ENCODE measurements at places on chromosomes 5 and 9.

- DNase-seq: peak; percentile 64
Observed at GRCh38 chr9:96418920-96419690, 935 bp upstream of the ZNF367 start.

DNA sequence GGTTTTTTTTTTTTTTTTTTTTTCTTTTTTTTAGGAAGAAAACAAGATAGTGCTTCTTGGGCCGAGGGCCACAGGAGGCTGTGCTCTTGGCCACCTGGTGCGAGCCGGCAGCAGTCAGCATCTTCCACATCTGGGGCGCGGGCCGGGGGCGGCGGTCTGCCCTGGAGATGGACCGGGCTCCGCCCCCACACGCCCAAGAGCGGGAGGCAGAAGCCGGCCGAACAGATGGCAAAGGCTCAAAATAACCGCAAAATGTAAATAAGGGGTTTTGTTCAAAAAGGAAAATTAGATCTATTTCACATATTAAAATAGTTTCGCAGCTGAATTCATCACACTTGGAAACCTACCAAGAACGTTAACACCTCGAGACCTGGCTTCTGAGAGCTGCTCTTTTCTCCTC is 51.5 kb upstream of the UBAC1 start:
- no peak for DNase-seq

DNA sequence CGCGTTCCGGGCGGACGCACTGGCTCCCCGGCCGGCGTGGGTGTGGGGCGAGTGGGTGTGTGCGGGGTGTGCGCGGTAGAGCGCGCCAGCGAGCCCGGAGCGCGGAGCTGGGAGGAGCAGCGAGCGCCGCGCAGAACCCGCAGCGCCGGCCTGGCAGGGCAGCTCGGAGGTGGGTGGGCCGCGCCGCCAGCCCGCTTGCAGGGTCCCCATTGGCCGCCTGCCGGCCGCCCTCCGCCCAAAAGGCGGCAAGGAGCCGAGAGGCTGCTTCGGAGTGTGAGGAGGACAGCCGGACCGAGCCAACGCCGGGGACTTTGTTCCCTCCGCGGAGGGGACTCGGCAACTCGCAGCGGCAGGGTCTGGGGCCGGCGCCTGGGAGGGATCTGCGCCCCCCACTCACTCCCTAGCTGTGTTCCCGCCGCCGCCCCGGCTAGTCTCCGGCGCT is at the start of gene DAPK1:
DAPK1 (plus strand) TSS at position 264 of the 442 bp plus-strand sequence. CDS start 1,211 bp downstream, outside the sequence.
- DNase-seq: no peak

DNA sequence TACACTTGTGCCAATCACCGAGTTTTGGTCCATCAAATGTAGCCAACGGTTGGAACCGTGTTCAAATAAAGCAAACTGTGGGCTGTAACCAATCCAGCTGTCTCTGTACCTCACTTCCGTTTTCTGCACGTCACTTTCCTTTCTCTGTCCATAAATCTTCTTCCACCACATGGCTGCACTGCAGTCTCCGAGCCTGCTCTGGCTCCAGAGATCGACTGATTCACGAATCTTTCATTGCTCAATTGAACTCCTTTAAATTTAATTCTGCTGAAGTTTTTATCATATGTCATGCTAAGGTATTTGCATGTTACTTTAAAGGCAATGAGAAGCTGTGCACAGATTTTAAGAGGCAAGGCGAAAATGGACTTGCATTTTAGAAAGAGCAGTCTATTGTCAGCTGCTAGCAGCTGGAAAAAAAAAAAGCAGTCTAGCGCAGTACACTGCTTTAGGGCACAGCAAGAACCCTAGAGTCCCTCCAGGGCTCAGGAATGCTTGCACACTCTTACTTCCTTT is 13.2 kb downstream of the TTC39B start:
- DNase-seq: no peak

DNA sequence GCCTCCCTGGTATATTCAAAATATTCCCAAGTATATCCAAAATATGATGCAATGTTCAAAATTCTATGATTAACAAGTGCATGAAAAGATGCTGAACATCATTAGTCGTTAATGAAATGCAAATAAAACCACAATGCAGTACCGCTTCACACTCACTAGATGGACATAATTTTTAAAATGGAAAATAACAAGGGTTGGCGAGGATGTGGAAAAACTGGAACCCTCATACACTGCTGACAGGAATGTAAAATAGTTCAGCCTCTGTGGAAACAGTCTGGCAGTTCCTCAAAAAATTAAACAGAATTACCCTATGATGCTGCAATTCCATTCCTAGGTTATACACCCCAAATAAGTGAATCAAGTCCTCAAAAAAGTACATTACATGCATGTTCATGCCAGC is 36.1 kb upstream of the MYOT start:
- no peak for DNase-seq

Measured in COLO829 (cell line).